Suppressor macrophage treated with lipopolysaccharide for 1 hour (primary cell): ENCODE measurements at places on chromosomes 11 and 22.

DNA sequence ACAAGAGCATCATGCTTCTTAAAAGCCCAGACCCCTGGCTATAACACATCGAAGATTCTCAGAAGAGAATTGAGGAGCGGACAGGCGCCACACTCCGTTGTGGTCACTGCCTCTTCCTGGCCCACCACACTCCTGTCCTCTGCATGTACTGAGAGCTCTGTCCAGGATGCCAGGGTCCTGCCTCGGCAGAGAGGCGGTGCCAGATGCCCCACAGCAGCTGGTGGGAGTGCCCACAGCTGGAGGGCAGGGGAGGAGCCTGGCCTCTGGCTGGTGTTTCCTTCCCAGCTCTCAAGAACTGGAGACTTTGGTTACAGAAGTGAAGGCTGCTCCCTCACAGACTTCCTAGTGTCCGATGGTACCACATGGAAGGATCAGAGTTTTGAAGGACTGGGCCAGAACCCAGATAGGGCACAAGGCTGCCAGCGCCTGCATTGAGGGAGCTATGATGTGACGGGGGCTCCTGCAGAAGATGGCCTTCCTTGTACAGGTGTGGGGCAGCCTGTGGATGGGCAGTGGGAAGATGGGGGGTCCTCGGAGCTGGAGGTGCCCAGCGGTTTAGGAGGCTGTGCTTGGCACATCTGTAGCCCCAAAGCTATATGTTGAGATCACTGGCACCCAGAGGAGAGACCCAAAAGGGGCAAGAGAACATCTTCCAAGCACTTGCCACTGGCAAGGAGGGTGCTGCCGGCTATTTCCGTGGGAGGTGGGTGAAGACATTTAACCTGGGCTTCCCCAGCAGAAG is 19.4 kb downstream of the RSPH14 start:
- no peak for DNase-seq

- DNase-seq, result peak; percentile 33
Measured at GRCh38 chr11:8512547-8512946, 81.5 kb downstream of the STK33 start.

DNA sequence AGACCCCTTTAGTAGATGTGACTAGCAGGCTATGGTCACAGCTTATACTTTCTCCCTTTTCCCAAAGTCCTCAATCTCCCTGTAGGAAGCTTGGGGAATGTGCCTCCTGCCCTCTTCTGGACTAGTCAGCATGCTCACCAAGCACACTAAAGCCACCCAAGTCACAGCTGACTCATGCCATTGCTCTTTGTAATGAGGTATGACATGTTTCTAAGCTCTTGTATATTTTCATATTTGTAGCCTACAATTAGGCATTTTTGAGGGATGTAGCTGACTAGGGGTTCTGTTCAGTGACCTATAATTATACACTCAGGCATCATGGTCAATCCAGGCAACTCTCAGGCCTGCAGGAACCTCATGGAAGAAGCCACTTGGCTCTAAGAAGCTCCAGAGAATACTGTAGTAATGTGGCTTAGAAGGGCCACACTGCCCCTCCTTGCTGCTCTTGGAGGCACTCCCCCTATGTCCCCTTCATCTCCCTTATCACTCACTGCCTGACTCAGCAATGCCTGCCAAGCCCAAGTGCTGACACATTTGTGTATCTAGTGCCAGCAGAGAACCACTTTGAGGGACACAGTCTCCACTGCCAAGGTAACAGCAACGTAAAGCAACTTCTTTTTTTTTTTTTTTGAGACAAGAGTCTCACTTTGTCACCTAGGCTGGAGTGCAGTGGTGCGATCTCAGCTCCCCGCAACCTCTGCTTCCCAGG is 86.2 kb downstream of the RPL27A start:
- no peak for DNase-seq

GRCh38 chr11:84471501-84471900 is 1155.6 kb downstream of the DLG2 start:
- DNase-seq, result no peak

GRCh38 chr22:31602259-31602952 is 59.6 kb downstream of the PISD start:
- no peak for DNase-seq

DNA sequence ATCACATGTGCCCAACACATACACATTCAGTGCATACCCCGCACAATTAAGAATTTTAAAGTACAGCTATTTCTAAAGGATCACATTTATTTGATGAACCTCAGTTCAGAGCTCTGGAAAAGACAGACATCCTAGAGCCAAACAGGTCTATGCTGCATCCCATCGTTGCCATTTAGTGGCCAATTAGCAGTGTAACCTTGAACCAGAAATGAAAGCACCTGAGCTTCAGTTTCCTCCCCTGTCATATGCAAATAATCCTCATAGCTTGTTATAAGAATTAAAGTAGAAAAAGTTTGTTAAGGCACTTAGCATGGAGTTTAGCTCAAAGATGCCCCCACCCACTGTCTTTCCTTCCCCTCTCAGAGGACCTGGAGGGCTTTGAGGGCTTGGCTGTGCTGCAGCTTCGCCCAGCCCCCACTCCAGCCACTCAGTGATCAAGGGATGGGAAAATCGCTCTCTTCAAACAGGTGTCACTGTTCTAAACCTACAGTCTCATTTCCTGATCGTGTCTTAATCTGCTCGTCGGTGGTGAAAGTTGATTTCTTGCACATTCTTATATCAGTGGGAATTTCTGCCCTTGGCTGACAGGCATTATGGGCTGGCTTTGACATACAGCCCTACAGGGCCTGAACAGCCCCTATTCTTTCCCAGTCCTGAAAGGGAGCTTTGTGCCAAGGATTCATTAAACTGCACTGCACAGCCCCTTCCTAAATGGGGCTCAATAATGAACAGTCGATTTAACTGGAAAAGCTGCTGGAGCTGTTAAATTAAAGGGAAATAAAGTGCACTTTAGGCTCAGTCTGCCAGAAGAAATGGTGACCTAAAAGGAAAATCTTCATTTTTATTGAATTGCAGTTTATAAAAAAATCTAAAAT is 23.3 kb upstream of the FAM181B start:
- DNase-seq, result no peak

DNA sequence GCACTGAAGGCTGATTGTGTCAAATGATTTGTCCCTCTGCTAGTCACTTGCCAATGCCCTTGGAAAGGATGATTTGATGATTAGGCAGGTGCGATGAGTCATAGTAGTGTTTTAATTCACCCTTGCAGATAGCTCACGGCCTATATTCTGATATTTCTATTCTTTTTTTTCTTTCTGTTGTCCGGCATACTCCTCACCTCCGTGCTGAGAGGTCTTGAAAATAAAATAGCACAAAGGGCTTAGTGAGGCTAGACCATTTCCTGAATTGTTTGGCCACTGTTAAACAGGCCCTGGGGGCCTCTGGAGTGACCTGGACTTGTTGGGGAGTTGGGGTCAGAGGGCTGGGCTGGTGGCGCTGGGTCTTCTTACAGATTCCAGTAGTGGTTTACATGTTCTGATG is 99.8 kb downstream of the ZBTB16 start:
- no peak for DNase-seq

DNA sequence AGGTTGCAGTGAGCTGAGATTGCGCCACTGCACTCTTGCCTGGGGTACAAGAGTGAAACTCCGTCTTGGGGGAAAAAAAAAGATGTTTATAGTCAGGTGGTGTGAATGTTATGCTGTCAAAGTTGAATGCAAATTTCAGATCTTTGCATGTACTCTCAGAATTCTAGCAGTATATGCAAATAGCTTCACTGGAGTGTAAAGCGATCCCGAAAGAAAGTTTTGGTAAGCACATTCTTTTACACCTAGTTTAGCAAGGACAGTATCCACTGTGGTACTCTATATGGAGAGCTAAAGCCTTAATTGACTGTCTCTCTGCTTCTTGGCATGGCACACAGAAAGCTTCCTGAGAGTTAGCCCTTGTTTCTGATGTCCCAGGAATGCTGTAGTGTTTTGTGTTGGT is 4.0 kb downstream of the JAM3 start:
- no peak for DNase-seq

DNA sequence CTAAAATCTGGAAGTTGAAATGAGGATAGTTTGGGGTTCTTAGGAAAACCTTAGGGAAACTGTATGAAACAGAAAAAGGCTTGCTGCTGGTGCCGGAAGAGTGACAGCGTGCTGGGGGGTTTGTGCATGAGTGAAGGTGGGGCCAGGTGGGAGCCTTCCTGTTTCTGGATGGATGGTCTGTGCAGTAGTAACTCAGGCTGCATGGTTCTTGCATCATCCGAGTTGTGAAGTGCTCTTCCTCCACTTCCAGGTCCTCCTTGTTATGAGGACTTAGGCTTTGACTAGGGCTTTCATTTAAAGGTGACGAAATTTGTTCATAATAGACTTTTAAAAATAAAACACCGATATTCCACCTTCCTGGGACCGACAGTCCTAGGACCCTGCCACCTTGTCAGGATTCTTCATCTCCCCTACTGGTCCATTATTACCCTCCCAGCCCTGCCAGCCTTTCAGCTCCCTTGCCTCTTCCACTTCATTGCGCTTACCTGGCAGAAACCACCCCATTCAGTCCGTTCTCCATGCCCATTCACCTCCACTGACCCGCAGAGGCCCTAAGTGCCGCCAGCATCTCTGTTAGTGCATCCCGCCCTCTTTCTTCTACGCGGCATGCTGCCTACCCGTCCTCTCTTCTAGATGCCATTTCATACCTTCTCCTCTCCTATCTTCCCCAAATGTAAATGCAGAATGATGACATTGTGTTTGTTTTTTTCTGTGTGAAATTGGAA is 47.3 kb downstream of the PPFIA1 start:
- peak; percentile 16 for DNase-seq

DNA sequence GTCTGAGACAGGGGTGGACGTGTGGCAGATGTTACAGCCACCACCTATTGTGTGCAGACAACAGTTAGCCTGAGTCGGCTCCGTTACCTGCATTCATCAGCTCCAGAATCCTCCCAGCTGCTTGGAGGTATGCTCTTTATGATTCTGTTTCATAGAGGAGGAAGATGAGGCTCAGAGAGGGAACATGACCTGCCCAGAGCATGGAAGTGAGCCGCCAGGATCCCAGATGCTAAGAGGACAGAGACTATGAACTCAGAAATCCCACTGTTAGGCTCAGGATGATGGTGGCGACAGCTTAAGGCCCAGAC is 1.5 kb downstream of the EMID1 start:
- DNase-seq, result no peak
